ENCODE measurements at places on chromosomes 13 and 19. TPM values are rescaled to one million over a fixed set of nuclear protein-coding genes. Genes with fewer than 3 reads are reported as not detected.

Gene ZNF85
- total RNA-seq, result 29.3 TPM

Gene ZNF264
- 21.1 TPM for total RNA-seq

Gene PGLYRP1
- not detected for total RNA-seq

Gene PSG6
- total RNA-seq, result not detected

Gene MISP
- 0.07 TPM for total RNA-seq

Gene ADGRE3
- total RNA-seq, result 0.30 TPM

Gene DLL3
- 0.94 TPM for total RNA-seq

Gene ITGBL1
- total RNA-seq, result not detected

Gene POU2F2
- 43.6 TPM for total RNA-seq

Gene ZNF556
- total RNA-seq, result not detected

Gene FBXL3
- 31.6 TPM for total RNA-seq

Gene SHISA2
- total RNA-seq, result not detected

Gene THSD1
- 0.14 TPM for total RNA-seq

Gene SIGLEC12
- 1.9 TPM for total RNA-seq

Gene IGSF23
- not detected for total RNA-seq

Gene IGLON5
- total RNA-seq, result 0.18 TPM

Gene SHISA7
- total RNA-seq, result not detected

Gene CYP4F11
- total RNA-seq, result not detected

Gene FRY
- total RNA-seq, result 3.5 TPM

Gene FCGBP
- total RNA-seq, result 4.9 TPM

Gene UBL5
- 214 TPM for total RNA-seq

Gene RPS15
- 1,858 TPM for total RNA-seq

Gene DACT3
- 3.1 TPM for total RNA-seq

Gene KCNC3
- total RNA-seq, result 9.1 TPM

Gene CD22
- 4.1 TPM for total RNA-seq

Gene LYPD3
- 2.1 TPM for total RNA-seq

Gene RFXAP
- 10.1 TPM for total RNA-seq

Gene LSM14A
- total RNA-seq, result 151 TPM

Gene BEST2
- not detected for total RNA-seq

Gene METTL21C
- not detected for total RNA-seq

Gene TNFSF13B
- total RNA-seq, result 2.3 TPM

Measured in activated CD4-positive, alpha-beta T cell treated with anti-CD3 and anti-CD28 coated beads for 36 hours (primary cell).